ENCODE measurements at places on chromosomes 5 and 9.

- no peak for DNase-seq
These were observed 175.6 kb upstream of the TLE4 start for GRCh38 chr9:79396168-79396567.

DNA sequence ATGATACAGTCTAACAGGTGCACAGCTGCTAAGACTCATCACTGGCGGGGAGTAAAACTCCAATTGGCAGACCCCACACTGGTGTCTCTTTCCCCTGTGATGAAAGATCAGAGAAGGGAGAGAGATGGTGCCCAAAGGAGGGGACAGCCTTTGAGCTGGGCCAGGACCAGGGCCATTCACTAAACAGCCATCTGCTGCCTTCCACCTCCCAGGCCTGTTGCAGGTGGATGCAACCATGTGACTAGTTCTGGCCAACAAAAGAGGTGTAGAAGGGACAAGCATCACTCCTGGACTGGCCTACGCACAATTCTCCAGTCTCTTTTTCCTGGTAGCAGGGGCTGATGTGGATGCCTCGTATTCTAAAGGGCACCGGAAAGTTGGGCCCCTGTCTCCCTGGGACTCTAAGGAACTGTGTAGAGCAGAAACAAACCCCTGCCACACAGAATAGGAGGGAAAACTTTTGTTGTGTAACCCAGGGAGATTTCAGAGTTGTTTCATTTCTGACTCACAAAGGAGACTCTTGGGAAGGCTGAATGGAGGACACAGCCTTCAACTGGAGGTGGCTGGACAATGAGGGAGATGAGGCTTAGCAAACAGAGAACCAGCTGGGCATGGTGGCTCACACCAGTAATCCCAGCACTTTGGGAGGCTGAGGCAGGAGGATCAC, 26.9 kb downstream of the TNIP1 start:
- no peak for DNase-seq

DNA sequence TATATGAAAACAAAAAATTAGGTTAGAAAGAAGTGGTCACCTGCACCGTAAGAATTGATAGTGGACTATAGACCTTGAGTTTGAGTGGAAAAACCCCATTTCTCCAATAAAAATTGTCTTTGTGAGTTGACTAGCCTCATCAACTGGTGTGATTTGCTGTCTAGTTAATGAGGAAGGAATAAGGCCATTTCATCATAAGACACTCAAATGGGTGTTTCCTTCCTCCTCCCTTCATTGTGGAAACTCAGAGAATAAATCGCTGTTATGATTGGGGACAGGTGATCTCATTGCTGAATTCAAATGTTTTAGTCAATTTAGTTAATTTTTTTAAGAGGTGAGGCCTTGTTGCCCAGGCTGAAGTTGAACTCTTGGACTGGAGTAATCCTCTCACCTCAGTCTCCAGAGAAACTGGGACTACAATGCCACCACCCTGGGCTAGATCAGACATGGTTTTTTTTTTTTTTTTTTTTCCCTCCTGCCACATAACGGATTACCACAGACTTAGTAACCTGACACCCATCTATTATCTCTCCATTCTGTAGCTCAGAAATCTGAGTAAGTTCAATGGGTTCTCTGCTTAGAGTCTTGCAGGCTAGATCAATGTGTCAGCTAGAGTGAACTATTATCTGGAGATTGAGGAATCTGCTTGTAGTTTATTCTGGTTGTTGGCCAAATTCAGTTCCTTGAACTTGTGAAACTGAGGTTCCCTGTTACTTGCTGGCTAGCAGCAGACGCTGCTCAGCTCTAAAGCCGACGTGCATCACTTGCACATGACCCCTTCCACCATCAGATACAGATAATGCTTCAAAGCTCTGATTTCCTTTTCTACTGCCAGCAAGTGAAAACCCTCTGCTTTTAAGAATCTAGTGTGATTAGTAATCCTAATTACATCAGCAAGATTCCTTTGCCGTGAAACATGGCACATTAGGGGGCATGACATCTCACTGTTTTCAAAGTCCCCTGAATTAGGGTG, 663.8 kb upstream of the CDH9 start:
- DNase-seq: no peak

DNA sequence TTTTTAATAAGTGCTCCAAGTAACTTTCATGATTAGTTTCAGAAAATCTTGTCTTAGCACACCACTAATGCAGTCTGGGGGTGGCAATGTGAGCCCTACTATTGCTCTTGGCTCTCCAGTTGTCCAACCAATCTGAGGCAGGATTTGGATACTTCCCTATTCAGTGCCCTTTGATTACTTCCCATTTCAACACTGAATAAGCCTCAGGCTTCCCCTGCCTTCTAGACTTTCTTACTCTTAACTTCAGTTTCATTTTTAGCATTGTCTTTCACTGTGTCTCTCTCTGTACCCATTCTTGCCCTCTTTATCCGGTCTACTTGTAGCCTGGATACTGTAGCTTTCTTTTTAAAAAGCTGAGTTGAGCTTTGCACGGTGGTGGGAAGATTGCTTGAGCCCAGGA, 186.1 kb downstream of the C9orf152 start:
- peak; percentile 42 for DNase-seq

DNA sequence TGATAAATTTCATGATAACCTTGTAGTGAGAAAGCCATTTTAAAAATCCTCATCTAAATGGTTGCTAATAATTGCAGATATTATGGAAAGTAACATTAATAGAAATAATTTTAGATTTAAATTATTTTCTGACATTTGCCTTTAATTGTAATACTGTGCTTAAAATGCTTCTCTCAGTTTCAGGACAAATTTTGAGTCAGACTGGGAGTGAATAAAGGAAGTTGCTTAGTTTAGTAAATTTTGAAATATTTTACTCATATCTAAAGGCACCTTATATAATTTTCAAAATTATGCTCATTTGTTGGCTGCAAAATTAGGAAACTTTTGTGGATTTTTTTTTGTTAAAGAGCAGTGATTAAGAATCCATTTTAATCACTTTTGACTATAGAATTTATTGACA, 93.8 kb downstream of the CSNK1G3 start:
- DNase-seq: no peak

DNA sequence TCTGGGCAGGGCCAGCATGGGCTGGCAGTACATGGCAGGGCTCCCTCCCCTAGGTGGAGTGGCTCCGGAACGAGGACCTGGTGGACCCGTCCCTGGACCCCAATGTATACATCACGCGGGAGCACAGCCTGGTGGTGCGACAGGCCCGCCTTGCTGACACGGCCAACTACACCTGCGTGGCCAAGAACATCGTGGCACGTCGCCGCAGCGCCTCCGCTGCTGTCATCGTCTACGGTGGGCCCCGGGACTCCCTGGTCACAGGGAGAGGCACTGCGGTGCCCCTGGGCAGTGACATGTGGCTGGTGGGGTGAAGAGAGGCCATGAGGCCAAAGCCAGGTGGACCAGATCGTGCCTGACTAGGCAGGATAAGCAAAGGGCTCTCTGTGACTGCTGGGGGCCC, 30.4 kb downstream of the HK3 start:
- no peak for DNase-seq

- no peak for DNase-seq
These were observed 110.8 kb downstream of the ADRB2 start for GRCh38 chr5:148937239-148937638.

- no peak for DNase-seq
These were observed 29.1 kb downstream of the TRIO start for GRCh38 chr5:14172149-14172795.

- DNase-seq: no peak
These were observed 25.6 kb upstream of the TUSC1 start for GRCh38 chr9:25703701-25704357.

- DNase-seq: no peak
These were observed 161.7 kb downstream of the YTHDC2 start for GRCh38 chr5:113675166-113675565.

GRCh38 chr5:100796851-100797250, 106.2 kb downstream of the ST8SIA4 start:
- DNase-seq: no peak

- DNase-seq: no peak
These were observed 32.0 kb upstream of the ITGA2 start for GRCh38 chr5:52956915-52957747.

GRCh38 chr9:112462855-112463254, 23.8 kb upstream of the KIAA1958 start:
- no peak for DNase-seq

DNA sequence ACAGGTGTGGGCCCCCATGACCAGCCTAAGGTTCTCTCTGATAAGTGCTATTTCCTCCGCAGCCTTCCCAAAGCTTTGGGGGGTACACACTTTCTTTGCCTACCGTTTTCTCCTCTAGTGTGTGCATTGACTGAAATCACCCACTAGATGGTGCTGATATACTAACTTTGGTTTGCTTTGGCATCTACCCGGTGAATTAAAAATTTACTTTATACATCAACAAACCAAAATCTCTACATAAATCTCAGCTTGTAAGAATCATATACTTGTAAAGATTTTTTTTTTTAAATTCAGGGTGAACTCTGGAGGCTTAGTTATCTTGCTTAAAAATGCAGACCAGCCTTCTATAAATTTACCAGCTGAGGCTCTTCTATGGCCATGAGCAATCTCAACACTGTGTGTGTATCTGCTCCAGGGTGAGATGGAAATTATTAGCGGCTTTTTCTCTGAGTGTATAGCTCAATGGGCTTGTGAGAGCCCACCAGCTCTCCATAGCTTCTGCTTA, 475.7 kb upstream of the TNC start:
- DNase-seq: no peak

- no peak for DNase-seq
These were observed 204.8 kb downstream of the MLLT3 start for GRCh38 chr9:20417373-20418080.

- no peak for DNase-seq
These were observed 1917.9 kb downstream of the EFNA5 start for GRCh38 chr5:105752801-105753200.

DNA sequence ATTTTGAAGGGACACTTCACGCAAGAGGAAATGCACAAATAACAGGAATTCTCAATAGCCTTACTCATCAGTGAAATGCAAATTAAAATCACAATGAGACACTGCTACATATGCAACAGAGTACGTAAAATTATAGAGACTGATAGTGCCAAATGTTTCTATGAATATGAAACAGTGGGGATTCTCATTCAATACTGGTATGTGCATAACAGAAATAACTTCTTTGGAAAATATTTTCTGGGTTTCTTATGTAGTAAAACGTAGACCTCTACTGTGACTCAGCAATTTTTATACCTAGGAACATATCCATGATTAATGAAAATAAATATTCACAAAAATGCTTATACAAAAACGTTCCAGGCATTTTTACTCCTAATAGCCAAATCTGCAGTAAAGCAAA, 1625.2 kb downstream of the MAT2B start:
- no peak for DNase-seq

DNA sequence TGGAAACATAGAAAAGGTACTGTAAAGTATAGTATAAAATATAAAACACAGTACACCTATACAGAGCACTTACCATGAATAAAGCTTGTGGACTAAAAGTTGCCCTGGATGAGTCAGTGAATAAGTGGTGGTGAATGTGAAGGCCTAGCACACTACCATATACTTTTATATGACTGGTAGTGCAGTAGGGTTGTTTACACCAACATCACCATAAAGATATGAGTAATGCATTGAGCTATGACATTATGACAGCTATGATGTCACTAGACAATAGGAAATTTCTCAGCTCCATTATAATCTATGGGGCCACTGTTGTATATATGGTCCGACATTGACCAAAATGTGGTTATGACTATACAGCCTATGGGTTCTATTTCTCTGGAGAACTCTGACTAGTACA, 291.8 kb upstream of the ACTBL2 start:
- no peak for DNase-seq

DNA sequence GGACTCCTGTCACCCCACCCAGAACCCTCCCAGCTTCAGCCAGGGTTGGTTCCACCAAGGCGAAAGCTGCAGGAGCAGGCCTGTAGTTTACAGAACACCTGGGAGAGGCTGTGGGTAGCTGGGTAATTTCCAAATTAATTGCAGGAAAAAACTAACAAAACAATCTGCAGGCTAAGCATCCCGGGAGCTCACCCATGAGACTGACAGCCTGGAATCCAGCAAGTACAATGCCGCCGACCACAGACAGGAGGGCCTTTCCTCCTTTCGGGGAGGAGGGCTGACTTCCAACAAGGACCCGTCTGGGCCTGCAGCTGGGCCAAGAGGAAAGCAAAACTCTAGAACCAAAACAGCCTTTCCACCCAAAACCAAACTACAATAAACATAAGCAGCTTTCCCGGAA, 10.3 kb downstream of the FOXE1 start:
- no peak for DNase-seq

DNA sequence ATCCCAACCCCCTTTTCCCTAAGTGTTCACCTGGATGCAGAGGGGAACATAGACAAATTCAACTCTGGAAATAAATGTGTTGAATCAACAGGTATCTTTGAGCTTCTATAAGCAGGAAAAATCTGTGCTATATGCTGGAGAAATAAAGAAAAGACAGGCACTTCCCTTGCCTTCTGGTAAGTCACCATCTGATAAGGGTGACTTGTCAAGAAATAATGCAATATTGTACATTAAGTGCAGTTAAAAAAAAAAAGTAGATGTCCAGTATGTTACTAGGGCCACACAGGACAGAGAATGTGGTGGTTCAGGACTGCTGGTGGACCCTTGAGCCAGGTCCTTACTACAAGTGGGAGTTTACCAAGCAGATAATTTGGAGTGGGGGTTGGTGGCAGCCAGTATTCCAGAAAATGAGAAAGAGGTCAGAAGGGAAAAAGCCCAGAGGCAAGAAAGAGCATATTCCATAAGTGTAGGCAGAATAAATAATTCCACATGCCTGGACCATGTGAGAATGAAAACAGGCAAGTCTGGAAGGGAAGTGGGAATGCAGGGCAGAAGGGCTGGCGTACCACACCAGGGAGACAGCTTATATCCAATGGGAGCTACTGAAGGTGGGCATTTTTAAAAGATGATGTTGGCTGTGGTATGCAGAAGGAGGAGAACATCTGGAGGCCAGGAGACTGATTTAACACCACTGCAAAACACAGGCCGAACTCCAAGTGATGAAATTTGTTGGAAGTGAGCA, 209.9 kb downstream of the SEMA5A start:
- DNase-seq: no peak

DNA sequence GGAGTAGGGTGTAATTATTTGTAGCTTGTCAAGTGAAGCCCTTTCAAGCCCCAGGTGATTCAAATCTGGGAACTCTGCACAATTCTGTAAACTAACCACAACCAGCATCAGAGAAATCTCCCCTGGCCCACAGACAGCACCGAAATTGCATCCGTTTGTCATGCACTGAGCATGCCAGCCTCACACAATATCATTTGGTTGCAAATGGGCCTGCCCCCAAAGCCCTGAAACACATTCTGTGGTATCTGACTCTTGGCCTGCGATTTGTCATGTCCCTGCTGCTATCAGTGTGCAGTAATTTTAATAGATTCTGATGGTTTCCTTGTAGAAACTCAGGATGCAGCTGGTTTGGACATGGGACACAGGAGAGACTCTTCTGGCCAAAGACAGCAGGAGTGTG, 35.3 kb downstream of the SNX24 start:
- DNase-seq: no peak

GRCh38 chr5:142688281-142688989, 2.5 kb upstream of the FGF1 start:
- no peak for DNase-seq

GRCh38 chr5:159758189-159758588, 158.1 kb upstream of the ADRA1B start:
- DNase-seq: no peak
